ENCODE measurements at places on chromosomes 6 and 20.

GRCh38 chr20:35801865-35802264 lies 30.1 kb downstream of the PHF20 start:
- no peak for DNase-seq

- DNase-seq = peak; percentile 92
Observed at GRCh38 chr6:134077301-134077700, 24.9 kb upstream of the SLC2A12 start.

- no peak for DNase-seq
Observed at GRCh38 chr6:135630789-135631376, 133.3 kb upstream of the AHI1 start.

DNA sequence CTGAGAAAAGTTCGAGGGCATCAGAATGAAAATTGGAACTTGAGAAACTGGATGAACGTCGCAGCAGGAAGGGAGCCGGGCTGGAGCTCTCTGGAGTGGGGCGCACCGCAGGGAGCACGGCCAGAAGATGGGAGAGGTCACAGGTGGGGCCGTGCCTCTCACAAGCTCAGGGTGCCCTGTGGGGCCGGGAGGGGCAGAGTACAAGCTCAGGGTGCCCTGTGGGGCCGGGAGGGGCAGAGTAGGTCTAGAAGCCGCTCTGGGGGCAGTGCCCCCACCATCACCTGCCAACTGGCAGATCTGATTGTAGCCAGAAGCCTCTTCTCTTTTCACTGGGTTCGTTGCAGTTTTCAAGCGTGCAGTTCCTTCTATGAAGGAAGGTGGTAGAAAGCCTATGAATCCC lies 61.1 kb upstream of the SNX9 start:
- no peak for DNase-seq

DNA sequence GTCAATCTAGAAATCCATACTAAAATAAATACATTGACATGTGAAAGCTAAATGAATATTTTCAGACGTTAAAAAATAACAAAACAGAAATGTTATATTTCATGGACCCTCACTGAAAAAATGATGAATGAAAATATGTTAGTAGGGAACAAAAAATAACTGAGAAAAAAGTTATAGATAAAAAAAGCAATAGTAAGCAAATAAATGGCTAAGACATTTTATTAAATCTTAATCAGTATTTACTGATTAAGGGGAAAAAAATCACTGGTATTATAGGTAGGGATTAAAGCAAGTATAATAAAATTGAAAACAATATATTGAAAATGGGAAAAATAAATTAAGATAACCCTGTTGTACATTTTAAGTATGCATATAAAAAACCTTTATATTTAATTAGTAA lies 468.1 kb upstream of the MANEA start:
- no peak for DNase-seq

DNA sequence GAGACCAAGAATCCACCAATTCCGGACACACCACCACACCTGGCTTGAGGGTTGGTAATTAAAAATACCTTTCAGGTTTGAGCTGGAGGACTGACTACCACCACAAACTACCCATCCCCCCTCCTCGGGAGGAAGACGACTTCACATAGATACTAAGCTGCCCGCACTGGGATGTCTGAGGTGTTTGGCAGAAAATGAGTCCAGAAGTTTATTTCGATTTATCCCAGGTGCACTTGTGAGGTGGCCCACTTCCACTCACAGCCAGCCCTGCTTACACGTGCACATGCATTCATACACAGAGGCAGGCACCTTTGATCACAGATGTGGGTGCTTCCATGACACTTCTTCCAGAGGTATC lies 187.1 kb downstream of the ID4 start:
- DNase-seq = no peak

- no peak for DNase-seq
Observed at GRCh38 chr6:118801257-118801656, 92.7 kb upstream of the ASF1A start.

DNA sequence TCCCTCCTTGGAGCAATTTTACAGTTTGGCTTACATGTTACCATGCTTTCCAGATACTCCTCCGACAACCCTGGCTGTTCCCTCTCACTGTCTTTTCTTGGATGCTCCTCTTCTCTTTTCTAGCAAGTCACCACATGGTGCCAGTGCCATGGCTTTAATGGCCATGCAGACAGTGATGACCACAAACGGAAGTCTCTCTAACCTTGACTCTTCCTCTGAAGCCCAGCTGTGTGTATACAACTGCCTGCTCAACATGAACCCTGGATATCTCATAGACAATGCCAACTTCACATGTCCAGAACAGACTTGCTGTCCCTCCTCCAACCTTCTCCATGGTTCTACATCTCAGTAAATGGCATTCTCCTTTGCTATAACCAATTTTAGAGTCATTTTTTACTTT lies 49.8 kb upstream of the NEDD9 start:
- no peak for DNase-seq

DNA sequence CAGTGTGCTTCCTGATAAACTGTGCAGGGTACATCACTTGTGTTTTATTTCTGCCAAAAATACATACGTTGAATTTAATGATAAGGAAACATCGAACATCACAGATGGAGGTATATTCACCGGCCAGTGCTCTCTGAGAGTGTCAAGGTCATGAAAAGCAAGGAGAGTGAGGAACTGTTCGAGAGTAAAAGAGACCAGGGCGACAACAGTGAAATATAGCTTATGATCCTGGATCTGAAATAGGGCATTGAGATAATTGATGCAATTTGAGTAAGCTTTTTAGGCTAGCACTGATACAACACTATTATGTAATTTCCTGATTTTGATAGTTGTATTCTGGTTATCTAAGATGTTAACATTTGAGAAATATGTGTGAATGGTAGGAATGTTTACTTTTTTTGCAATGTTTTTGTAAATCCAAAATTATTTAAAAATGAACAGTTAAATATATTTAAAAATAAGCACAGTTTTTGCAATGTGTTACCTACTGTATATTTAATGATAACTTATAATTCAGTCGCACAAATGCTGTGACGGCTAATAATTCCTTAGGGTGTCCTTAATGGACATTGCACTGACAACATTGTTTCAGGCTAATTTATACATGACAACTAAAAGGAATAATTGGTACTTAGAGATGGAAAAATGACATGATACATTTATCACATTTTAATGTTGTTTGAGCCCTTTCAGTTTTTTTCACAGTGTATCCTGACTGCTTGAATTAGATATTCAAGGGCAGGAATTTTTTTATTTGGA lies 9.9 kb downstream of the RAB32 start:
- DNase-seq = no peak

GRCh38 chr6:144378437-144378836 lies 93.3 kb downstream of the UTRN start:
- peak; percentile 35 for DNase-seq

- DNase-seq = no peak
Observed at GRCh38 chr6:110939429-110940200, 18.9 kb upstream of the GTF3C6 start.

DNA sequence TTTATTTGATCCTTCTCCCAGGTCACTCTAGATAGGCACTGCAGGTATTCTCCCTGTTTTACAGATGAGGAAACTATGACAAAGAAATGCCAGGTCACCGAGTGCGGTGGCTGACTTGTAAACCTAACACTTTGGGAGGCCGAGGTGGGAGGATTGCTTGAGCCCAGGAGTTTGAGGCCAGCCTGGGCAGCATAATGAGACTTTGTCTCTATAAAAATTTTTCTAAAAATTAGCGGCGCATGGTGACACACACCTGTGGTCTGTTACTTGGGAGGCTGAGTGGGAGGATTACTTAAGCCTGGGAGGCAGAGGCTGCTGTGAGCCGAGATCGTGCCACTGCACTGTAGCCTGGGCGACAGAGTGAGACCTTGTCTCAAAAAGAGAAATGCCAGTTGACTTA lies 5.1 kb downstream of the RALGAPB start:
- DNase-seq = no peak

- peak; percentile 17 for DNase-seq
Observed at GRCh38 chr6:127946388-127946787, 45.5 kb upstream of the THEMIS start.

DNA sequence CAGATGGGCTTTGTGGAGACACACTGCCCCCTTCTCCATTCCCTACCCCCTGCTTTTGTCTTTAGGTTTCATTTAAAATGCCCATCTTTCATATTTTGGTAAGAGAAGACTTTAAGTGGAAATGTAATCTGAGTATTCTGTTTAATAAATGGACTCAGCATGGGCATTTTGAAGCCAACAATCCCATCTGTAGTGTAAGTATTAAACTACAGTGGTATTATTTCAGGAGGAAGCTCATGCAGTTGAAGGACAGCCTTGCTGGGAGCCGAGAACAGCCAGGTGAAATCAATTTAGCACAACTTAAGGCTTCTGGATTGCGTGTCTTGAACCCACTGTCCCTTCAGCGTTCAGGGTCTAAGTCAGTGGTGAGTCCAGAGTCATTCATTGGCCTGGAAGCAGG lies 63.5 kb downstream of the AKAP12 start:
- DNase-seq = no peak

DNA sequence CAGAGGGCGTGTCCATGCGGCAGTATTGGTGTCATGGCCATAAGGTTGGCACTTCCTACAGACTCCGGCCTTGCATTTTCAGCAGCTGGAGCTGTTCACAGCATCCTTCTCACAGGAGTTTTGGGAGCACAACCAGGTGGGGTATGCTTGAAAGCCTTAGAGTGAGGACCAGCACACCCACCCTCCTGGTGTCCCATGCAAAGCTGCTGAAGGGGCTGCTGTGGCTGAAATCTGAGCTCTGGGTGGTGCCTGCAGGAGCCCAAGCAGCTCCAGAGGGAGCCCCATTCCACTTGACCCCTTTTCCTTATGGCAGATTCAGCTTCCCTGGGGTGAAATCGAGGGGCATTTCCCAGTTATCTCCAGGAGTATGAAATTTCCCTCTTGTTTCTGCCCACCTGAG lies 74.0 kb upstream of the BHLHE23 start:
- no peak for DNase-seq

DNA sequence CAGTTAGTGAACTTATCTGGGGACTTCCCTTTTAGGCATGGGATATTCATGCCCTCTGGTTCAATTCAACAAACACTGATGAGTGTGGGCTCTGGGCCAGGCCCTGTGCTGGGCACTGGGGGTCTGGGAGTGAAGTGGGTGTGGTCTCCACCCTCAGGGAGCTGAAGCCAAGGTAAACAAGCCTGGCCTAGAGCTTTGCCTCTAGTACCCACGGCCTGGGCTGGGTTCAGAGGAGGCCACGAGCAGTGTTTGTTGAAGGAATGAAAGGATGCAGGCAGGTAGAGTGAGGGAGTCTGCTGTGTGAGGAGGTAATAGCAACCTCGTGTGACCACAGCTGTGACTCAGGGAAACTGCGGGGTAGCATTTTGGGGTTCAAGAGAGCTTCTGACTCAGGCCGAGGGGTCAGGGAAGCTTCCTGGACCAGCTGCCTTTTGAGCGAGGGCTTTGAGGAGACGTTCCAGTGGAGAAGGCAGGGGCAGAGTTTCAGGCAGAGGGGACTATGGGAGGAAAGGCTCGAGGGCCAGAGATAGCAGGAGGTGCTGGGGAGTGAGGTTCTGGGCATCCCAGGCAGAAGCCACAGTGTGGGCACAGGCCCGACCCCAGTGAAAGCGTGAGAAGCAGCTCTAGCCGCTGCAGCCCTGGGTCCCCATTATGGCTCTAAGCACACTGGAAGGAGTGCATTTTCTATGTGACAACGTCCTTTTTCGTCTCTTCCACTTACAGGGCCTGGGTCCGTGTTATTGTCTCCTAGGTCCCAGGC lies 5.6 kb downstream of the MYLK2 start:
- DNase-seq = no peak

GRCh38 chr6:21457647-21458046 lies 135.9 kb upstream of the SOX4 start:
- DNase-seq = no peak

GRCh38 chr6:87714093-87714842 lies 12.2 kb upstream of the AKIRIN2 start:
- DNase-seq = peak; percentile 89

- peak; percentile 38 for DNase-seq
Observed at GRCh38 chr6:45554591-45554990, 176.9 kb upstream of the SUPT3H start.

DNA sequence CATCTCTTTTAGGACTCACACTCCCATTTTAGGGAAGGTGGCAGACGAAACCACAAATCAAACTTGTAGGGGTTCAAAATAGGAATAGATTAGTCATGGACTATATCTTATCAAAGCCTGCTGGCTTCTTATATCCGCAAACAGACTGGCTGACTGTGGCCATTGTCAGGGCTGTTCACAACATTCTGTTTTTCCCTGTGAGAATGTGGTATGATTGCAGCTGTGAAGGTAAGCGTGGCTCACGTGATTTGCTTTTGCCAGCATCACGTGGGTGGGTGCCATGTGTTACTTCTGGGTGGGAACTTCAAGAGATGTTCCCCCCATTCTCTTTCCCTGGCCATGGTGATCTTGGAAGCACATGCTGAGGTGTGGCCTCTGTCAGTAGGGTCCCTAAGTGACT lies 5.9 kb downstream of the IP6K3 start:
- DNase-seq = no peak

- DNase-seq = no peak
Observed at GRCh38 chr6:136728976-136729515, 63.2 kb downstream of the MAP3K5 start.

DNA sequence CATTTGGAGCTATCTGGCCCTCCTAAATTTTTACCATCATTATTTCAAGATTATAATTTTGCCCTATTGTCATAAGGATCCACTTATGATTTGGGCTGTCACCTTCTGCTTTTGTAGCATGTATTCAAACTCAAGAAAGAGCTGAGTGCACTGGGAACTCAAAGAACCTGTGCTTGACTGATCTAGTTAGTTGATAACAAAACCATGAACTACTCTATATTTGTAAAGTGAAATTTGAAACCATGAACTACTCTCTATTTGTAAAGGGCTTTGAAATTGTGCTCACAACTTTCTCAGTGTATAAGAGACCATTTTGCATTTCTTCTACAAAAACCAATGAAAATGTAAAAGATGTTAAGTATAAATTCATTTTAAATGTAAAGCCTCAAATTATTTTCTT lies 77.5 kb upstream of the POPDC3 start:
- peak; percentile 12 for DNase-seq

DNA sequence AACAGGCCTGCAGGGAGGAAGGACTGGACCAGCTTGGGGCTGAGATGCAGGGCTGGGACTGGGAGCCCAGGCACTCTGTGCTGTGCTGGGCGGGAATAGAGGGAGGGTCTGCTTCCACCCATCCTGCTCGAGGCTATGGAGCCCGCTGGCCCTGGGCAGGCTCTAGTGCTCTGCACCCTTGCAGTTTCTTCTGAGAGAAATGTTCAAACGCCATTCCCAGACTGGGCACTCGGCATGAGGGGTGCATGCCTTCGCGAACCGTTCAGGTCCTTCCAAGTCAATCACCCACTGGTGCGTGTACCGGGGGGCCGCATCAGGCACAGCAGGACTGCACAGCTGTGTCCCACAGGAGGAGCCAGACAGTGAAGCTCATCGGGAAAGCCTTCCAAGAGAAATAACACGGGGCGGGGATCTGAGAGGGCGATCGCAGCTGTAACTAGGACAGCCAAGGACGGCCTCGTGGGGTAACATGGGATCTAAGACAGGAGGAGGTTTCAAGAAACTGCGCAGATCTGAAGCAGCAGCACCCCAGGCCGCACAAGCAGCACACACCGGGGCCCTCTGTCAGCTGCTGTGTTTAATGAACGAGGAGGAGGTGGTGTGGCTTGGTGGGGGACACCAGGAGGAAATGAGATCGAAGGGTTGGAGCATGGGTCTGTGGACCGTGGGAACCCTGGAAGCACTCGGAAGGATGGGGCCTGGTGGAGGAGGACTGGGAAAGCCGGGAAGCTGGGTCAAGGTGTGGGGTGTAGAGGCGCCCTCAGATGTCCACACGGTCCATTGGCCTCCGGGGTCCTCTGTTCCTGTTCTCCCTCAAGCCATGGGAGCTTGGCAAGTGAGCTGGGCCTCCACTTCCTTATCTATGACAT lies 26.1 kb upstream of the PYGB start:
- no peak for DNase-seq

All from M059J (cell line).